ENCODE measurements at places on chromosomes 6 and 20. TPM values are rescaled to one million over a fixed set of nuclear protein-coding genes. Genes with fewer than 3 reads are reported as not detected.

DNA sequence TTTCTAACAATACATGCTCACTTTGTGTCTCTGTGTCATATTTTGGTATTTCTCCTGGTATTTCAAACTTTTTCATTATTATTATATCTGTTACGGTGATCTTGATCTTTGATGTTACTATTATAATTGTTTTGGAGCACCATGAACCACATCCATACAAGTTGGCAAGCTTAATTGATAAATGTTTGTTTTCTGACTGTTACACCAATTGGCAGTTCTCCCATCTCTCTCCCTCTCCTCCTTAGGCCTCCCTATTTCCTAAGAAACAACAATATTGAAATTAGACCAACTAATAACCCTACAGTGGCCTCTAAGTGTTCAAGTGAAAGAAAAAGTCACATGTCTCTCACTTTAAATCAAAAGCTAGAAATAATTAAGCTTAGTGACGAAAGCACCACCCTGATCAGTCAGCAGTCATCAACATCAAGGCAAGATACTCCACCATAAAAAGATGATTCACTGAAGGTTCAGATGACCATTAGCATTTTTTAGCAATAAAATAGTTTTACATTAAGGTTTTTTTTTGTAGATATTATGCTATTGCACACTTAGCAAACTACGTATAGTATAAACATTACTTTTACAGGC, 61.5 kb downstream of the IBTK start:
- no peak for DNase-seq

THEMIS gene
- not detected for total RNA-seq

SLC17A1 gene
- total RNA-seq = not detected

GRCh38 chr20:6768228-6769140, 998 bp downstream of the BMP2 start:
- peak; percentile 41 for DNase-seq

PTGIS gene
- 117 TPM for total RNA-seq

EFCAB8 gene
- total RNA-seq = 0.51 TPM

GRCh38 chr20:25340380-25340779, 50.3 kb downstream of the ABHD12 start:
- no peak for DNase-seq

DNA sequence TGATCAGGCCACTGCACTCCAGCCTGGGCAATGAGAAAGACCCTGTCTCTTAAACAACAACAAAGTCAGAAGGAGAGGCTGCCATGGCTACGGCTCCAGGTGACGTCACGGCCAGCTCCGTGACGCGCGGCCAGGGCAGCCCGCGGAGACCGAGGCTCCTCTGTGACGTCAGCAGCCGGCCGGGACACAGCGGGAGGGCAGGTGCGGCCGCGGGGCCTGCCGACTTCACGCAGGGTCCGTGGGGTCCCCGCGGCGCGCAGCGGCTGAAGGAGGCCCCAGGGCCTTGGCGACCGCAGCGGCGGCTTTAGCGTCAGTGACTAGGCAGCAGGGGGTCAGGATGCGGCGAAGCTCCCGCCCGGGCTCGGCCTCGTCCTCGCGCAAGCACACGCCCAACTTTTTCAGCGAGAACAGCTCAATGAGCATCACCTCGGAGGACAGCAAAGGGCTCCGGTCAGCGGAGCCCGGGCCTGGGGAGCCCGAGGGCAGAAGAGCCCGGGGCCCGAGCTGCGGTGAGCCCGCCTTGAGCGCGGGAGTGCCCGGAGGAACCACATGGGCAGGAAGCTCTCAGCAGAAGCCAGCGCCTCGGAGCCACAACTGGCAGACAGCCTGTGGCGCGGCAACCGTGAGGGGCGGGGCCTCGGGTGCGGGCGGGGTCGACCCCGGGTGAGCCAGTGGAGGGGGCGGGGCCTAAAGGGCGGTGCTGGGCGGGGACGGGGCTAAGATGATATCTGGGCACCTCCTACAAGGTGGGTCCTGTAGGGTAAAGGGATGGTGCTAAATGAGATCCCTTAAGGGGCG, at the start of gene SPAG4:
TSS of gene SPAG4 (plus strand) at position 163 of the 798 bp plus-strand sequence. CDS start at position 338, 175 bp downstream.
- DNase-seq = peak; percentile 96

- no peak for DNase-seq
Observed at GRCh38 chr6:56091159-56091869, 156.1 kb downstream of the COL21A1 start.

TRAPPC3L gene
- 1.7 TPM for total RNA-seq

DNA sequence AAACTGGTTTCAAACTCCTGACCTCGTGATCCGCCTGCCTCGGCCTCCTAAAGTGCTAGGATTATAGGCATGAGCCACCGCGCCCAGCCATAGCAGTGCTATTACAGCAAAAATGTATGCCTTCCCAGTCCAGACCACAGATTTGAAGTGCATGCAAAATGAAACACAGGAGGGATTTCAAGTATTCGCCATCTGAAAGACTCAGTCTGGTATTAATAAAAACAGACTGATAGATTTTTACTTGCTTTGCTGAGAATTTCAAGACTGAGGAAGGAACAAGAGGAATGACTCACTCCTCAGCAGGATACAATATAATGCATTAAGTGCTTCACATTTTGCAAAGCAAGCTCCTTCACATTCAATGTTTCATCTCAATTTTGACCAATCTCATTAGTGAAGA, 134.9 kb downstream of the TMEM200A start:
- DNase-seq = no peak

PAK5 gene
- 0.42 TPM for total RNA-seq

GDAP1L1 gene
- 0.40 TPM for total RNA-seq

SLC44A4 gene
- total RNA-seq = 0.66 TPM

GRCh38 chr6:166782520-166782919, 155.5 kb upstream of the RPS6KA2 start:
- DNase-seq = no peak

GRCh38 chr6:141484711-141485110, 648.0 kb upstream of the GJE1 start:
- DNase-seq = no peak

GRCh38 chr6:21942897-21943296, 349.3 kb downstream of the SOX4 start:
- no peak for DNase-seq

- DNase-seq = no peak
Observed at GRCh38 chr6:32137454-32137853, 7.4 kb upstream of the FKBPL start.

- DNase-seq = no peak
Observed at GRCh38 chr20:16942051-16942450, 193.9 kb downstream of the OTOR start.

- peak; percentile 54 for DNase-seq
Observed at GRCh38 chr20:47360297-47361056, 4.0 kb upstream of the ZMYND8 start.

GRCh38 chr6:45566882-45567281, 189.1 kb upstream of the SUPT3H start:
- no peak for DNase-seq

MYT1 gene
- 0.20 TPM for total RNA-seq

DNA sequence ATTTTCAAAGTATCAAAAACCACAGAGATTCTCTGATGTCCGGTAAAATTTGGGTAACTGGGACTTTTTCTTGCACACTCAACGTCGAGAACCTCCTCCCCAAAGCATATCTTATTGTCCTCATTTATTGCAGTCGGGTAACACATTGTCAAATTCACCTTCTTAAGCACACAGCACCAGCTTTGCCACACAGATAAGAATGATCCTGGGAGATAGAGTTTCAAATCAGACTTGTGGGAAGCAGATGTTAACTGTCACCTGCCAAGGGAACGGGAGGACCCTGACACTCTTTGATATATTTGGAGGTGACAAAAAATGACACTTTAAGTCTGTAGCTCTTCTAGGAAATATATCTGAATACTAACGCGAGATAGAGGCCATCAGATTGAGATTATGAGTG, 282.1 kb upstream of the BMP2 start:
- DNase-seq = no peak

GRCh38 chr6:157283330-157283898, 39.9 kb downstream of the TMEM242 start:
- DNase-seq = peak; percentile 22

DNA sequence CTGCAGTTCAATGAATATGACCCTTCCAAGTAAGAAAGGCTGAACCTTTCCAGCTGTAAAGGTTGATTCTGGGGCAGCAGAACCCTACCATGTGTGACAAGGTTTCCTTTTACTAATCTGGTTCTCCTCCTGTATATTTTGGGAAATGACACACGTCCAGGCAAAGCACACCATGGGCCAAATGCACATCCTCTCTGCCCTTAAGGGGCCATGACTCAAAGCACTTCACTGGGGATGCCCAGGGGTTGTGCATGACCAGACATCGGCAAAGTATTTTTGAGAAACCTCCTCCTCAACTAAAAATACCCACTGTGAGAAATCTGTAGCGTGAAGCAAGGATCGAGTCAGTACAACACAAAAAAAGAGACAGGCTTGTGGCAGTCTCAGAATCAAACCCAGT, 174.7 kb downstream of the BACH2 start:
- no peak for DNase-seq

DNA sequence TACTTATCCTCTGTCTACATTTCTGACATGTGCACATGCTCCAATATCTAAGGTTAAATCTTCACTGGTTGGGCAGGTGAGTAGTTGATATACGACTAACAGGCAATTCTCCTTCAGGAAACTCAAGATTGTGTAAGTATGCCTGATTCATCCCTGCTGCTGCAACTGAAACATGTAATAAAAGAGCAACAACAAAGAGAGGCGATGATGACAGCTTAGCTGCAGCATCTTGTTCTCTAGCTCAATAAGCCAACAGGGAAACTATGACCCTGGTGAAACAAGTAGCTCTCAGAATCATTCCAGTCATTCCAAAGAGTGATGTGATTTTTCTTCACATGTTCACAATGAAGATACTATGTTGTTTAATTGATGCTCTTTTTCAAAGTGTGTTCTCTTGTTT, 74.4 kb downstream of the ELOVL4 start:
- DNase-seq = no peak

TDRD6 gene
- 0.51 TPM for total RNA-seq

PDE7B gene
- total RNA-seq = 16.5 TPM

PPP1R14C gene
- total RNA-seq = 0.38 TPM

MATN4 gene
- not detected for total RNA-seq

GRCh38 chr20:4932061-4932460, 69.2 kb downstream of the SLC23A2 start:
- DNase-seq = no peak

PPIL6 gene
- total RNA-seq = 4.8 TPM

PLCB1 gene
- 35.4 TPM for total RNA-seq

DNA sequence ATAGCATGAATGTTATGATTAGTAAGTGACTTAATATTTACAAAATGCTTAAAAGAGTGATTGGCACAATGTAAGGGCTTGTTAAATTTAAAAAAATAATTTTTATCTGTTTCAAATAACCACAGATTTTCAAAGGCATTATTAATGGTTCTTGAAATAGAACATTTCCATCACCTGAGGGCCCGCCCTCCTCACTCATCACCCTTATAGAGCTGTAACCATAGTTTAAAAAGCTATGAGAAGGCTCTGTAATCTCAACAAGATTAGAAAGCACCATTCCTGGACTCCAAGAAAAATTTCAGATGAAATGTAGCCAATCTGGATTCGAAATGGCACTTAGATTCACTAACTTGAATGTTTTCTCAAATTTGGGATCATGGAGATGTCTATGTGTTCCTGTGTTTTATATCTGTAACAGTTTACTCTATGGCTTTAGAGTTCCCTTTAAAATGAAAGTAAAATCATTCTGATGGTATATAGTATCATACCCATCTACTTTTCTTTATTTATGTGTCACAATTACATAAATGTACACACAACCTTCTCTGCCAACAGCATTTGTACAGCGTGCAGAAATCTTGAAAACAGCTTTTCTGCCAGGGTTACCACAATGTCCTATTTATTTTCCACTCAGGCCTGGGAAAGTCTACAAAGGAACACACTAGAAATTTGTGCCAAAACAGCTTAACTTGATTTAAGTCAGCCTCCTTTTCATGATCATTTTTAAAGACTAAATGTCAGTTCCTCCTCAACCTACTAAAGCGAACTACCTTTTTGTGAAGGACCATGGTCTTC, 207.7 kb downstream of the TBX18 start:
- no peak for DNase-seq

CDC5L gene
- total RNA-seq = 25.7 TPM

DNA sequence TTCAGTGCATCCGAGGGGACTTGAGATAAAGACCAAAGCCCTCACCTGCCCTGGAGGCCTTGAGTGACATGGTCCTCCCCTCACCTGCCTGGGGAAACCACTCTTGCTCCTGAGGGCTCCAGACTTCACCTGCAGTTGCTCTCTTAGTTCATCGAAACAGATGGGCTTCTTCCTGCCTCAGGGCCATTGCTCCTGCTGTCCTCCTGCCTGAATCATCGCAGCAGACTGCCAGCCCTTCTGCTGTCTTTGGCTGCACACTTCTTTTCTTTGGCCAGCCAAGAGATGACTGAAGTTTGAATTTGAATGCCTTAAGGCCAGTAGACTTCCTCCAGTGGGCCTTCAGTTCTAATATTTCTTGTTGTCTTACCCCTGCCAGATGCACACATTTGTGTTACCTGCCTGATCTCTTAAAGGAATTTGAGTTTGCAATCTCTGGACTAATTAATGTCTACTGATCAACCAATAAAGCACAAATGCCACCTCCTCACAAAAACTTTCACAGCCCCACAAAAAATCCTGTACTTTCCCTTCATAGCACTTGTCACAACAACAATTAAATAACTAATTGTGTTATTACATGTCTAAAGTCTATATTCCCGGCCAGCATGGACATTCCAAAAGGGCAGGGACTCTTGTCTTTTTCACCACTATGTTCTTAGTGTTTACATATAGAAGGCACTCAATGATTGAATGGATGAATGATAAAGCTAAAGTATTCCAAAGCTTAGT, 56.7 kb upstream of the SGK1 start:
- DNase-seq = no peak

GRCh38 chr20:54199283-54199682, 8.6 kb upstream of the PFDN4 start:
- no peak for DNase-seq

DNA sequence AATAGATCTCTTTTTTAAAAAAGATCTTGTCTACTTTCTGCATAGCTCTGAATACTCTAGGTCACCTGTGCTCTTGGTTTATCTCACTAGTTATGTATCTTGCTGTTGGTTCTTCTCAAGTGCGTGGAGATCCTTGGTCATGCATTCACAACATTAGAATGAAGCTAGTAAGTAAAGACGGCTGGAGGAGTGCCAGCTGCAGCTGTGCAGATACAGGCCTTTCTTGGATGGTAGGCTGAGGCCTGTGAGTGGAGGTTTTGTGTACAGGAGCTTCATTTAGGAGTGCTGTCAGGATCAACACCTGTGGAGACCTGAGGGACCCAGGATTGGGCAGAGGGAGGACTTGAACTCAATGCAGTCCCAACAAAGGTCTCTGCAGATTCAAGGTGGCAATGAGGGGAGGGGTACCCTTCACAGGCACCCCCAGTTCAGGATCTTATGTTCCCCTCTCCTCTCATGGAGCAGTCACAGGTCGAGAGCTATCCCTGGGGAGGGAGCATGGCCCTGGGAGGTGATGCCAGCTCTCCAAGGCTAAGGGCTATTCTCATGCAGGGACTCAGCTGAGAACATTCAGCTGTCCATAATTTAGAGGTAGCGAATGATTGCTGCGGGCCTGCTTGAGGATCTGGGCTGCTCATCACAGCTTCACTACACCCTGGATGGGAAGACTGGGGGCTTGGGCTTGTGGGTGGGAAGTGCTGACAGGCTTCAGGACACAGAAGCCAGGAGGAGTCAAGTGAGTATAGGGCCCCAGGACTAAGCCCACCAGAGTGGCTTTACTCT, 98.9 kb upstream of the ENPP5 start:
- no peak for DNase-seq

FAM184A gene
- total RNA-seq = 4.1 TPM

GRCh38 chr6:131443514-131443913, 129.5 kb upstream of the ARG1 start:
- no peak for DNase-seq

- DNase-seq = no peak
Observed at GRCh38 chr20:12040261-12040660, 122.6 kb downstream of the BTBD3 start.

GRCh38 chr20:41373251-41373783, 6.7 kb upstream of the EMILIN3 start:
- no peak for DNase-seq

Measured in mesothelial cell of epicardium (in vitro differentiated cells).